ENCODE measurements at places on chromosomes 6 and 20. TPM values are rescaled to one million over a fixed set of nuclear protein-coding genes. Genes with fewer than 3 reads are reported as not detected.

Gene NOX3
- total RNA-seq = not detected

Gene DEFB132
- total RNA-seq = not detected

Gene HLA-DOA
- total RNA-seq = not detected

DNA sequence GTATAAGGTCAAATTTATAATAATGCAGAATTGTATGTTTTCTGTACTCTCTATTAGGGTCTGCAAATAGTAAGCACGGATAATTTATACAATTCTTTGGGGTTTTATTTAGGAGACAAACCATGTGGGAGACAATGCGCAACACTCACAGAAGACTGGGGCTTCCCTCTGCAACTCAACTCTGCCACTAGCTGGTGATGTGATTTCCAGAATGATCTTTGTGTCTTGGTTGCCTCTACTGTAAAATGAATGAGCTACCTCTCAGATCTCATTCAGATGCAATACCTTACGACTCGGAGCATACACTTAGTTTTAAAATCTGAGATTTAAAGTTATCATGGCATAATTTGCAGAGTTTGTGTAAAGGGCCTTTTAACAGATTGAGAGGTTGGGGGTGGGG is 6.4 kb downstream of the MAN1A1 start:
- DNase-seq = no peak

DNA sequence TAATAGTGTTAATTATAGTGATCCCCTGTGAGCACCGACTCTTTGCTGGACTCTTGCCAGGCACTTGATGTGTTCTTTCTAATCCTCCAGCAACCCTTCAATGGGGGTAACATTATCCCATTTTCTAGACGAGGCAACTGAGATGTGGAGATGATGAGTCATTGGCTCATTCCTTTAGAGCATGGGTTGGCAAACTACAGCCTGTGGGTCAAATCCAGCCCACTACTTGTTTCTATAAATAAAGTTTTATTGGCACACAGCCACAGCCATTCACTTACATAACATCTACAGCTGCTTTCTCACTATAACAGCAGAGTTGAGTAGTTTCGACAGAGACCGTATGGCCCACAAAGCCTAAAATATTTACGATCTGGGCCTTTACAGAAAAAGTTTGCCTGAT is 249.5 kb upstream of the KCNG1 start:
- DNase-seq = peak; percentile 23
